KG1 (cell line): ENCODE measurements at places on chromosomes 11 and 22.

DNA sequence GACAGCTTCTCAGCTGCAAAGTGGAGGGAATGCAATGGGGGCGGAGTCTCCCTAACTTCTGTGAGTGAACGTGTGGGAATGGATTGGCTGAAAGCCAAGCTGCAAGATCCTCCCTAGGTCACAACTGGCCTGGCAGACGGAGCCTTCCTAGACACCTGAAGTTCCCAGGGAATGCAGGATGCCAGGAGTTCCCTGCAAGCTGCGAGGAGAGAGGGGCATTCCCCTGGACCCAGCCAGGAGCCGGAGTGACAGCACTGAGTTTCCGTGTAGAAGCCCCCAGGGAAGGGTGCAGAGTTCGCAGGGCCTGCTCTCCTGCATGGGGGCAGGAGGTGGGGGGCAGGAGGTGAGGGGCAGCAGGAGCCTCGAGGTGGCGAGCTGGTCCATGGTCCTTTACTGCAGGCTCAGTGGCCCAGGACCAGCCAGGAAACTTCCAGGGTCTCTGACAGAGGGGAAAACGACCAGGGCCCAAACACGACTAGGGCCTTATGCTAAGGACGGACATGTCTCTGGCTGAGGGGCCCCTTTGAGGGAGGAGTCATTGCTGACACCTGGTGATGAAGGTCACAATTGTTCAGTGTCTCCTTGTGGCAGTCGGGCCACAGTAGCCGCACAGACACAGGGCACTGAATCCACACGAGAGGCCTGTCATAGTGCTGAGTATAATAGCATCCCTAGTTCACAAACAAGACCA lies 141.4 kb downstream of the FBXO7 start:
- DNase-seq: no peak

DNA sequence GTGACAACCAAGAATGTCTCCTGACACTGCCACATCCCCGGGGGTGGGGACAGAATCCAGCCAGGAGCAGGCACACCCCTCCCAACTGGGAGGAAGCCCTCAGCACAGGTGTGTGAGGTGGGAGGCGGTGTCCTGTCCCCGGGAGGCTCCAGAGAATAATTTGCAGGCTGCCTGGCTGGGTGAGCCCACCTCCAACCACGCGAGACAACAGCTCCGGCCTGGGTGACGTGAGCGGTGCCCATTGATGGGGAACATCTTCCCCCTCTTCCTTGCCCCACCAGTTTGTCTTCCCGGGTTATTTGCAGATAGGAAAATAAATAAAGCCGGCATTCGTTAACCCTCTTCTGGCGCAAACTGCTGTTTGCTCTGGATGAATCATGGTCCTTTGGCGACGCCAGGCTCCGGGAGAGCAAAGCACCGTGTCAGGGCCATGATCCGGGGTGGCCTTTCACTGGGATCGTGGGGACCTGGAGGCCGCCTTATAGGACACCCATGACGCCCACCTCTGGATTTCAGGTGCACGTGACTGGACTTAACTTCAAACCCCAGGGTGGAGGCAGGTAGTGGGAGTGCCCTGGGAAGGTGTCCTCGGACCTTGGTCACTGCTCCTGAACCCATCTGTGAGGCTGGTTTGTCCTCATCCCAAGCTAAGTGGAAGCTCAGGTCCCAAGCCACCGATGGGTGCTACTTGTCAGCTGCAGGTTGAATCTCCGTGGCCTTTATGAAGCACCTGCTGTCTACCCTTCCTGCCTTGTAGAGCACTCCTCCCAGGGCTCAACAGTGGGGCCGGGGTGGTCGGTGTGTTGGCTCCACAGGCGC lies 13.9 kb downstream of the CCND1 start:
- DNase-seq: no peak

- DNase-seq: no peak
These were observed 53.5 kb upstream of the HORMAD2 start for GRCh38 chr22:30026756-30027155.

GRCh38 chr11:125872138-125872491 lies 15.4 kb upstream of the HYLS1 start:
- DNase-seq: no peak

- DNase-seq: no peak
These were observed 39.3 kb upstream of the SORL1 start for GRCh38 chr11:121412711-121413415.

- no peak for DNase-seq
These were observed 38.5 kb downstream of the CDON start for GRCh38 chr11:126024123-126024522.

- peak; percentile 68 for DNase-seq
These were observed 1.7 kb upstream of the XBP1 start for GRCh38 chr22:28801845-28802594.

DNA sequence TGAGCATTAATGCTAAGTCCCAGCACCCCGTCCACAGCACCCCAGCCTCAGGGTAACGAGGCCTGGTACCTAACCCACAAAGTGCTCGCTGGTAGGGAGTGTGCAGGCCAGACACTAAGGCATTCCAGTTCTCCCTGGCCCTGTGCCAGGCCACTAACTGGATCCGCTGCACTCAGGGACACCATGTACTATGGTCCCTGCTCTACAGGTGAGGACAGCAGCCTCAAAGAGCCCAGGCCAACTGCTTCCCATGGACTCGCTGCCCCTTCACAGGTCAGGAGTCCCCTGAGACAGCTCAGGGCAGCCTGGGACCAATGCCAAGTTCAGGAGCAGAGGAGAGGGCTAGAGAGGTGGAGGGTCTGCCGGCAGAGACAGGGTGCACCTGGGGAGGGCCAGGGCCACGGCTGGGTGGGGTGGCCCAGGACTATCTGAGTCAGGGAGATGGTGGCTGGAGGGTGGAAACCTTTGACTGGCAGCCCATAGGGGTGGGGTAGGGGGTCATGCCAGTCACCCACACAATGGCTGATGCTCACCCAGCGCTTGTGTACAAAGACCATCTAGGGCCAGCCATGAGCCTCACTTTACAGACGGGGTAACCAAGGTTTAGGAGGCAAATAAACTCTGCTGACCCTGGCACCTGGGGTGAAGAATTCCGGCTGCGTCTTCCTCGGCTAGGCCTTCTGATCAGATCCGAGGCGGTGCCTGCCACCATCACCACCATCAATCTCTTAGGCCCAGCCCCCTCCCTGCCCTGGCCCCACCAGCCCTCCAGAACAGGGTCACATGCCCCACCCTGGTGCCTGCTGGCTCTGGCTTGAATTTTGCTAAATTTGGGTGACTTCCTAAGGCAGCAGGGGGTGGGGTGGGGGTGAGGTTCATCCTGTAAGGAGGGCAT lies 5.6 kb downstream of the OSBPL5 start:
- no peak for DNase-seq

DNA sequence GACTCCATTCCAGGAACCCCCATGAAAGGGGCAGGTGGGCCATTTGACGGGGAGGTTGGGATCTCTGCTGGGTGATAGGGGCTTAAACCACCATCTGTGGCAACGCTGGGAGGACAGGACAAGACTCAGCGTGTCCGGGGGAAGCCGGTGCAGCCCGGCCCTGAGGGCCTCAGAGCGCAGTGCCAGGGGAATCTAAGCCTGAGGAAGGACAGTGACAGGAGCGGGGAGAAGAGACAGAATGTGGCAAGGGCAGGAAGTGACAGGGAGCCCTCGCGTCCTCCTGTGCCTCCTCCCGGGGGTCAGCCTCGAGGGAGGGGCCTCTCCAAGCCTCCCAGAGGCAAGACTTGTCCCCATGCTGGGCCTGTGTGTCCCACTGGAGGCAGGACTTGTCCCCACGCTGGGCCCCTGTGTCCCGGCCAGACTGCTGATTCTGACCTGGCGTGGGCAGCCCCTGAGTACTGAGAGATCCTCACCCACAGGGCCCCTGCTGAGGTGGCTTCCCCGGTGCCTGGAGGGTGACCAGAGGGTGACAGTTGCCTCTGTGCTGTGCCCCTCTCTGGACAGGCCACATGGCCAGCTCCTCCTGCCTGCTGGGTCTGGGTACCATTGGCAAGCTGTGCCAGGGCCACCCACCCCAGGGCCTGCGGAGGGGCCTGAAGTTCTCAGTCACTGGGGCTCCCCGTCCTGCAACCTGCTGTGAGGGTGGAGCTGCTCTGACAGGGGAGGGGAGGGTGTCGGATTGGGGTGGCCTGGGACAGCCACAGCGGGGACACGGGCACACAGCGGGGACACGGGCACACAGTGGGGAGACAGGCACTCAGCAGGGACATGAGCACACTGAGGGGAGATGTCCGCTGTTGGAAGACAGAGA lies 676.2 kb downstream of the BRD1 start:
- no peak for DNase-seq

DNA sequence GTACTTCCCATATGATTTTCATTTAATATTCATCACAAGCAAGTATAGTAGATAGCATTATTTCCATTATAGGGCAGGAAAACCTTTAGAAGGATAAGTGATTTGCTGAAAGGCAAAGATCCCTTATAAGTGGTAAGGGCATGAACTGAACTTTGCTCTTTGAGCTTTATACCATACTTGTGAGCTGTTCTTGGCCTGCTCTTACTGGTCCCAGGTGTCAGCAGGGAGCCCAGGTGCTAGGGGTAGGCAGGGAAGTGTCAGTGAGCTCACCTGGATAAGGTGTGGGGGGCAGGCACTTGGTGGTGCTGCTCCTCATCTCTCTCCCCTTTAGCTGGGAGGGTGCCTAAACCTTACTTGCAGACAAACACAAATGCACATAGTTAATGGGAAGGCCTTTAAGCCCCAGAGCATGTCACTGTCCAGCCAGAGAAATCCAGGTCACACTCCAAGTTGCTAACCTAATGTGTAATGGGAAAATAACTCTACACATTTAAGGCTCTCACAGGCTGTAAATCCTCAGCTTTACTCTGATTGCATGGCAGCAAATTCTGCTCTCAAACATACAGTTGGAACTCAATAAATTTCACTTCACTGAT lies 114.4 kb downstream of the PLEKHA7 start:
- DNase-seq: no peak

DNA sequence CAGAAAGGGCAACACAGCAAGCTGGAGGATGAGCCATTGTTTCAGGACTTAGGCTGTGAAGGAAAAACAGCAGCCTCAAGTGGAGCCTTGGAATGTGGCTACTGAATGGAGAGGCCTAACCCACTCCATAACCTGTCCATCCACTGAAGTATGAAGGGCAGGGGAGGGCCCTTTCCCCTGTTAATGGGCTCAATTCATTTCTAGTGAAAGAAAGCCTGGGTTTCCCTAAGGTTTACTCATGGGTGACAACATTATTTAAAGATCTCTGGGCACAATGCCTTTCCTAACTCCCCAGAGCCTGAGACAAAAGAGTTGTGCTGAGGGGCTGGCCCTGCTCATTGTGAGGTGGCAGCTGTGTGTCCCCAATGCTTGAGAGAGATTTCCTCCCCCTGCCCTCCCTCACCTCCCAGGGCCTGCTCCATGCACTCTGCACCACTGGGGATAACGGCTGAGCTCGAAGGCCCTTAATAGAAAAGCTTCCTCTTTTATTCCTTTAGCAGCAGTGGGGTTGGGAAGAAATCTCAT lies 83.8 kb downstream of the ME3 start:
- DNase-seq: no peak

DNA sequence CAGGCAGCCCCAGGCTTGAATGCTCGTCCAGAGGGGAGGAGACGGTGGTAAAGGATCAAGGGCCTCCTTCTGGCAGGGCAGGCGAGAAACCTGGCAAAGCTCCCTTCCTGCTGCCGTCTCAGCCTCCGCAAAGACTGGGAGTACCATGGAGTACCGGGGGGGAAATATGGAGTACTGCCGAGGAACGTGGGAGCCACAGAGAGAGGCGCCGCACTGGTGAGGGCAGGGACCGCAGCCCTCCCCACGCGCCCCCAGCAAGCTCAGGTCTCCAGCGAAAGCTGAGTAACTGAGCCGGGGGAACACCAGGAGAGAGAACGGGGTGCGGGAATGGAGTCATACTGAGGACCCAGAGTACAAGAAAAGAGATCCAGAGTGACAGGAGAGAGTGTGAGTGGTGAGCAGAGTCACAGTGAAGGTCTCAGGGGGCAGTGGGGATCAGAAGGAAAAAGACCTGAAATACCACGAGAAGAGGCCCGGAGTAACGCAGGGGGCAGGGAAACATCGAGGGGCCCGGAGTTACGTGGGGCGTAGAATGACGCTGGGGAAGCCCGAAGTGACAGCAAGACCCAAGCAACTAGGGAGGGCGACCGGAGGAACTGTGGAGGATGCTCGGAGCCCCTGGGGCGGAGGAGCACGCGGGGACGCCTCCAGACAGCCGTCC lies 740 bp downstream of the EML3 start:
- DNase-seq: peak; percentile 78

GRCh38 chr11:103688924-103689323 lies 347.5 kb upstream of the DDI1 start:
- DNase-seq: no peak
